Upper lobe of right lung (tissue), 1 donor: ENCODE measurements at places on chromosomes 7 and 10. TPM values are rescaled to one million over a fixed set of nuclear protein-coding genes. Genes with fewer than 3 reads are reported as not detected.
A peak's percentile ranks its signal among the peaks of the same experiment; 100 is the strongest.

The CALML5 gene
- not detected for total RNA-seq

The EN2 gene
- not detected for total RNA-seq

- H3K4me1 ChIP-seq = no peaks in the 10 kb centered on the region
- no peak overlapping the region for H3K4me3 ChIP-seq
- H3K36me3 ChIP-seq = no peaks in the 10 kb centered on the region
Measured at GRCh38 chr7:86949052-86949778, 110.2 kb downstream of the ELAPOR2 start.

GRCh38 chr10:104337521-104337984 lies 712 bp downstream of the ITPRIP start:
- DNase-seq = no peak
- peaks cover 54% of the 10 kb centered on the region for H3K4me1 ChIP-seq
- H3K27me3 ChIP-seq = no peaks in the 10 kb centered on the region
- peak overlapping the region; percentile 91 for H3K4me3 ChIP-seq
- H3K27ac ChIP-seq = peak overlapping the region; percentile 97
- H3K36me3 ChIP-seq = peaks cover 4% of the 10 kb centered on the region

DNA sequence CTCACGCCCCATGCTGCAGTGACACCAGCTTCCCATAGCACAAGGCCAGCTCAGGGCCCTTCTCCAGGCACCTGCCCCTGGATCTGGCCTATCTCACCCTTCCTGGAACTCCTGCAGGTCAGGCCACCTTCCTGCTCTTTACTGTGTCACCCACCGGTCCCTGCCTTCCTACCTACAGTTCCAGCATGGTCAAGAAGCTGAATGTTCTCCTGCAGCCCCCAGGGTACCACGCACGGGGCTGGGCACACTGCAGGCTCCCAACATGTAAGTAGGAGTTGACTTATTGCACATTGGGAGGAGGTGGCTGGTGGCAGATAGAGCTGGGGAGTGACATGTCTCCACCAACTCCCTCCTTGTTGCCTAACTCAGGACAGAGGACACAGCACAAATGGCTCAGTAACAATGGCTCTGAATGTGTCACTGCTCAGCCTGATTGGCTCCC lies 14.5 kb downstream of the ITPRIP start:
- H3K36me3 ChIP-seq = no peaks in the 10 kb centered on the region
- no peaks in the 10 kb centered on the region for H3K27me3 ChIP-seq
- peaks cover 100% of the 10 kb centered on the region for H3K4me1 ChIP-seq
- DNase-seq = no peak
- peak overlapping the region; percentile 91 for H3K27ac ChIP-seq
- no peak overlapping the region for H3K4me3 ChIP-seq

GRCh38 chr7:79912213-79912633 lies 222.4 kb upstream of the GNAI1 start:
- no peaks in the 10 kb centered on the region for H3K36me3 ChIP-seq
- no peak for DNase-seq
- no peaks in the 10 kb centered on the region for H3K27me3 ChIP-seq
- no peak overlapping the region for H3K27ac ChIP-seq
- no peaks in the 10 kb centered on the region for H3K4me1 ChIP-seq
- no peak overlapping the region for H3K4me3 ChIP-seq

DNA sequence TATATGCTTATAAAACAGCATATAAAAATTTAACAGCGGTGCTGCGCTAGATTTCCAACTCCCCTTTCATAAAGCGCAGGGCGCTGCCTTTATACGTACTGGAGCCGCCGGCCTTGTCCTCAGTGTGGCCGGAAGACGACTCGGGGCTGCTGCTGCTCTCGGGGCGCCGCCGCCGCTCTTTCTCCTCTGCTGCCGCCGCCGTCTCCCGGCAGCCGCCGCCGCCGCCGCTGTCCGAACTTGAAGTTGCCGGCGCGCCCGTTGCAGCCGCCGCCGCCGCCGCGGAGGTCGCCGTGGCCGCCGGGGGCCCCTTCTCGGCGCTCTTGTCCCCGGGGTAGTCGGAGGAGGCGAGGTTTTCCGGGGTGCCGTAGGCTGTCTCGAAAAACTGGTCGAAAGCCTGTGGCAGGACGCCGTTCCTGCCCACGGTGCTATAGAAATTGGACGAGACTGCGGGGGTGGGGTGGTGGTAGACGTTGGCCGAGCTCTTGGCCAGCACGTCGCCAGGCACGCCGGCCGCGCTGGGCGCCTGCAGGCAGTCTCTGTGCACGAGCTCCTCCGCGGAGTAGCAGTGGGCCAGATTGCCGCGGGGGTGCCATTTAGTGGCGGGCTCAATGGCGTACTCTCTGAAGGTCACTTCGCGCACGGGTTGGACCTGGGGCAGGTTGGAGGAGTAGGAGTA lies 557 bp downstream of the HOXA11 start:
- DNase-seq = peak; percentile 68
- peaks cover 41% of the 10 kb centered on the region for H3K4me1 ChIP-seq
- peak overlapping the region; percentile 31 for H3K4me3 ChIP-seq
- H3K36me3 ChIP-seq = no peaks in the 10 kb centered on the region
- H3K27ac ChIP-seq = no peak overlapping the region

- no peaks in the 10 kb centered on the region for H3K27me3 ChIP-seq
- no peak overlapping the region for H3K27ac ChIP-seq
- H3K4me3 ChIP-seq = no peak overlapping the region
- DNase-seq = no peak
Measured at GRCh38 chr7:4144811-4145510, 537.1 kb upstream of the FOXK1 start.

GRCh38 chr7:100568896-100569844 lies 4.5 kb downstream of the SAP25 start:
- H3K4me1 ChIP-seq = peaks cover 17% of the 10 kb centered on the region
- peaks cover 3% of the 10 kb centered on the region for H3K36me3 ChIP-seq
- H3K27ac ChIP-seq = peak overlapping the region; percentile 61
- peak; percentile 85 for DNase-seq
- peak overlapping the region; percentile 42 for H3K4me3 ChIP-seq

GRCh38 chr7:19295376-19295775 lies 150.2 kb upstream of the FERD3L start:
- no peaks in the 10 kb centered on the region for H3K36me3 ChIP-seq
- no peaks in the 10 kb centered on the region for H3K27me3 ChIP-seq
- no peak overlapping the region for H3K4me3 ChIP-seq
- no peak overlapping the region for H3K27ac ChIP-seq
- H3K4me1 ChIP-seq = no peaks in the 10 kb centered on the region
- DNase-seq = no peak
